ENCODE measurements at places on chromosomes 13 and 19.

- no peak for DNase-seq
Observed at GRCh38 chr19:31071136-31071855, 277.9 kb downstream of the TSHZ3 start.

- no peak for DNase-seq
Observed at GRCh38 chr13:61774903-61775302, 359.3 kb upstream of the PCDH20 start.

GRCh38 chr13:21429211-21429610 lies 29.9 kb downstream of the ZDHHC20 start:
- DNase-seq = no peak

DNA sequence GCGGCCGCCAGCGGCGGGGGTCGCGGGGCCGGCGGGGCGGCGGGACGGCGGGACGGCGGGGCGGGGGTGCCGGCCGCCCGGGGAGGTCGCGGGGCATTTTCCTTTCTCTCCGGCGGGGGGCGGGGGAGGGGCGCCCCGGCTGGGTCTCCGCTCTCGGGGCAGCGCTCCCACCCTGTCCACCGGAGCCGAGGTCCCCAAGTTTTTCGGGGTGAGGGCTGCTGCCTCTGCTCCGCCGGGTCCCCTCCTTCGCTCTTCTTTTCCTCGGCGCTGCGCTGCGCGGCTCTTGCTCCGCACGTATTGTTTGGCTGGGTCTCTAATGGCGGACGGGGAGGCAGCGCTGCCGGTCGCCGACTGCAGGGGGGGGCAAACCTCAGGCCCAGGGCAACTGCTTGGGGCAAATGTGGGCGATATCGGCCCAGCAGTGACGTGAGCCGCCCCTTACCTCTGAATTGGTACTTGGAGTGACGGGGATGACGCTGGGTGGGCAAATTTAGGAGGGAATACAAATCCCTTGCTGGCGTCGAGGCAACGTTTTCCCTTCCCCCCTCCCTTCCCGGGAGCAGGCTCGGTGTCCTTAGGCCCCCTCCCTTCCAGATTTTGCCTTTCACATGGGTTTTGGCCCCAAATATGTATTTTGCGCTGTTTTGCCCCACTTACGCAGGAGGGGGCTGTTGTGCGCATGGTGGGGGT lies 759 bp downstream of the ZMYM2 start:
- peak; percentile 69 for DNase-seq

- DNase-seq = no peak
Observed at GRCh38 chr13:43113603-43114002, 90.2 kb downstream of the DNAJC15 start.

- DNase-seq = no peak
Observed at GRCh38 chr13:19794631-19795030, 11.9 kb upstream of the PSPC1 start.

GRCh38 chr19:35318679-35319448 lies 10.1 kb upstream of the CD22 start:
- no peak for DNase-seq

DNA sequence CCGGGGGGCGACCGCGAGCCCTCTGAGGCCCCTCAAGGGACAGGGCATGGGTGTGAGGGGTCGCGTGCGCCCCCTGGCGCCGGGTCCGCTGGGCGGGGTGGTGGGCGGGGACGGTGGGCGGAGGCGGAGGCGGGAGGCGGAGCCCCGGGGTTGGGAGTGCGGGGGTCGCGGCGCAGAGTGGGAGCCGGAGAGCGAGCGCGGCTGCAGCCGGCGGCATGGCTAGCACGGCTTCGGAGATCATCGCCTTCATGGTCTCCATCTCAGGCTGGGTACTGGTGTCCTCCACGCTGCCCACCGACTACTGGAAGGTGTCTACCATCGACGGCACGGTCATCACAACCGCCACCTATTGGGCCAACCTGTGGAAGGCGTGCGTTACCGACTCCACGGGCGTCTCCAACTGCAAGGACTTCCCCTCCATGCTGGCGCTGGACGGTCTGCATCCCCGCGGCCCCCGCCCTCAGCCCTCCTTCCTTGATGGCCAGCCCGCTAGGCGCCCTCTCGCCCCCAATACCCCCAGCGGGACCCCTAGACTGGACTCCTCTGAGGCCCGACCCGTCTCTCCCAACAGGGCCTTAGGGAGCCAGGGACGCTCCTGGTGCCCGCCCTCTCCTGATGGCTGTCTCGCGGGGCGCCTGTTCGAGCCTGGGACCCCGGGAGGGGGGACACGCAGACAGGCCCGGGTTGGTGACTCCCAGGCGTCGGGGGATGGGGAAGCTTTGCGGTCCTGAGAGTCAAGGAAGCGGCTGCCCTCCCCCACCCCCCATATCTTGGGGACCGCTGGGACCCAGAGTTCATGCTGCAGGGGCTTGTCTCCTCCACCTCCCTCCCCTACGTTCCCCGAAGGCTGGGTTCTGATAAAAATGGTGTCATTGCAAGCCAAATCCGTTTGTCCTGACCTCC lies at the start of gene CLDN10:
Gene CLDN10, plus strand, starts transcription at position 182 of the 903 bp plus-strand sequence. Its CDS starts 34 bp downstream, at position 216.
- DNase-seq = no peak

DNA sequence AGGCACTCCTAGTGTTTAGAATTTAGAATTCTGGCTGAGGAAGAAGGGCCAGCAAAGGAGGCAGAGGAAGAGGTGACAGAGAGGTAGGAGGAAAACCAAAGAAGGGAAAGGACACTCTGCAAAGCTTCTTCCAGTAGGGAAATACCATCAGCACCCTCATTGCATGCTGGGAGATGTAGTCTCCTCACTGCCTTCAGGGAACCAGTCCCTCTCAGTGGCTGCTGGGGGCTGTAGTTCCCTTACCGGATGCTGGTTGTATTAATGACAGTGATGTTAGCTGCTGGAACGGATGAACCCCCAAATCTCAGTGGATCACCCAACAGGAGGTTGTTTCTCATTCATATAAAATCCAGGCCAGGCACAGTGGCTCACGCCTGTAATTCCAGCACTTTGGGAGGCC lies 10.1 kb downstream of the GRIN2D start:
- DNase-seq = peak; percentile 67

GRCh38 chr19:33665776-33666595 lies 44.2 kb downstream of the CHST8 start:
- no peak for DNase-seq

DNA sequence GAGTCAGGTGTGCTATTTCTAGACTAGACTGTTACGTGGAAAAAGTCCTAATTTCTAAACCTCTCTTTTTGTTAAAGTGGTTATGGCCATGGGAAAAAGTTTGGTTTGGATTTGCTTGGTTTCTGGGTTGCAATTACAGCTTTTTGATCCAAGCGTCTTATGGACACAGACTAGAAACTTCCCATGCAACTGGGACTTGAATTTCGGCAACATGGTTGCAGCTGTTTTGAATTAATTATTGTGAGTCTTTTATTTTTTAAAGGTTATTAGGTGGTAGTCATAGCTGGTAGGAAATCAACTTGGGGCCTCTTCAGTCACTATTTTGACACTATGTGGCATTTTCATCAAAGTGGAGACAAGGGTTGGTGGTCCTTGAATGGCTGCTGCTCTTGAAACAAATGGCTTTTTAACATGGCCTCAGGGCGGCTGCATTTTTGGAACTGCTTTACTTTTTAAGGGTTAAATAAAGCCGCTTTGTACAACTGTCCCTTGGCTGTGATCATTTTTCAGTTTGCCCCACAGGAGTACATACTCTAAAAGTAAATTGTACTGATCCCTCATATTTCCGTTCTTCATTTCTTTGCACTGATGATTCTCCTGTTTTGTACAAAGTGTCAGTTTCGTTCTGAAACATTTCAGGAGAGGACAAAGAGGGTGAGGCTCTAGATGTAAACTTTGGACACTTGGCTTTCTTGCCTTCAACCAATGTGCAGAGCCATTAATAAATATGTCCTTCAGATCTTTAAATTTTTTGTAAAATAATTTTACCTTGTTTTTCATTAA lies 15.9 kb downstream of the HNRNPM start:
- no peak for DNase-seq

GRCh38 chr13:84649853-84650252 lies 767.6 kb upstream of the SLITRK1 start:
- DNase-seq = no peak

- DNase-seq = no peak
Observed at GRCh38 chr19:16373989-16374388, 49.4 kb downstream of the KLF2 start.

GRCh38 chr19:10430505-10431253 lies 10.3 kb downstream of the PDE4A start:
- no peak for DNase-seq

DNA sequence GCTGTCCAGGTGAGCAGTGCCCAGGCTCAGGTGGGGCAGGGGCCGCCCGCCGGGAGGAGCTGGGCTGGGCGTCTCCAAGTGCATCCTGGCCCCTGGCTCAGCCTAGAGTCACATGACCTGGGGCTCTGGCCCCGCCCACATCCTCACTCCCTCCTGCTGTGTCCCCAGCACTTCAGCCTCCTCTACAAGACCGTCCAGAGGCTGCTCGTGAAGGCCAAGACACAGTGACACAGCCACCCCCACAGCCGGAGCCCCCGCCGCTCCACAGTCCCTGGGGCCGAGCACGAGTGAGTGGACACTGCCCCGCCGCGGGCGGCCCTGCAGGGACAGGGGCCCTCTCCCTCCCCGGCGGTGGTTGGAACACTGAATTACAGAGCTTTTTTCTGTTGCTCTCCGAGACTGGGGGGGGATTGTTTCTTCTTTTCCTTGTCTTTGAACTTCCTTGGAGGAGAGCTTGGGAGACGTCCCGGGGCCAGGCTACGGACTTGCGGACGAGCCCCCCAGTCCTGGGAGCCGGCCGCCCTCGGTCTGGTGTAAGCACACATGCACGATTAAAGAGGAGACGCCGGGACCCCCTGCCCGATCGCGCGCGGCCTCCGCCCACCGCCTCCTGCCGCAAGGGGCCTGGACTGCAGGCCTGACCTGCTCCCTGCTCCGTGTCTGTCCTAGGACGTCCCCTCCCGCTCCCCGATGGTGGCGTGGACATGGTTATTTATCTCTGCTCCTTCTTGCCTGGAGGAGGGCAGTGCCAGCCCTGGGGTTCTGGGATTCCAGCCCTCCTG lies 16.8 kb upstream of the CELF5 start:
- DNase-seq = no peak

- peak; percentile 34 for DNase-seq
Observed at GRCh38 chr19:46639358-46640182, 3.6 kb upstream of the GNG8 start.

GRCh38 chr13:72648513-72649065 lies 78.8 kb downstream of the MZT1 start:
- no peak for DNase-seq

DNA sequence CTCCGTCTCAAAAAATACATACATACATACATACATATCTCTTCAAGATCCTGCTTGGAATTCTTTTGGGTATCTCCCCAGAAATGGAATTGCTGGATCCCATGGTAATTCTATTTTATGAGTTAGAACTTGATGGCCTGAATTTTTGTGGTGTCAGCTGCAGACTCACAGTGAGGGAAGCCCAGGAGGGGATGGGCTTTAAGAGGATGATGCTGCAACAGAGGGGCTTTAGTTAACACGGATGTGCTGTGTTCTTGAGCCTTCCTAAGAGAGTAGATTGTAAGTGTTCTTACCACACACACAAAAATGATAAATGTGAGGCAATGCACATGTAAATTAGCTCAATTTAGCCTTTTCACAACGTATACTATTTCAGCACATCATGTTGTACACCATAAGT lies 31.8 kb downstream of the CACNG6 start:
- DNase-seq = no peak

- DNase-seq = no peak
Observed at GRCh38 chr13:29743201-29743786, 107.1 kb downstream of the UBL3 start.

- DNase-seq = no peak
Observed at GRCh38 chr19:1455002-1455335, 5.0 kb downstream of the APC2 start.

GRCh38 chr19:1560286-1560882 lies 7.7 kb downstream of the MEX3D start:
- no peak for DNase-seq

DNA sequence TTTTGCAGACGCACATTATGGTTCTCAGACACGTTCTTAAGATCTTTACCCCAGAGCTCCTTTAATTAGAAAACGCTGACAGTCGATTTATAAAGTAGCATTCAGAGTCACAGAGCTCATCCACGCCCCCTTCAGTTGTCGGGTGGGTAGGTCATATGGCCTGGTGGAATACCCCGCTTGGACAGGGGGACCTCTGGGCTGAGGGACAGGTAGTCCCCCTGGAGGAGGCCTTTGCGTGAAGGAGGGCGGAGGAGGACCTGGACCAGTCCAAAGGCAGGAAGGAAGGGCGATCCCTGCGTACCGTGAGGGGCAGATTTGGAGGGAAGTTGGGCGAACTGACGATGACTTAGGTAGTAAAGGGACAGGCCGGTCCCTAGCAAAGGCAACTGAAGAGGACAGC lies 20.5 kb downstream of the VASP start:
- no peak for DNase-seq

- DNase-seq = no peak
Observed at GRCh38 chr13:85575110-85575509, 224.1 kb downstream of the SLITRK6 start.

GRCh38 chr13:25266706-25267105 lies 20.6 kb downstream of the MTMR6 start:
- DNase-seq = no peak

GRCh38 chr13:21022056-21022979 lies 39.1 kb downstream of the LATS2 start:
- no peak for DNase-seq

GRCh38 chr13:36062249-36062648 lies 68.9 kb downstream of the DCLK1 start:
- DNase-seq = no peak

- DNase-seq = no peak
Observed at GRCh38 chr19:38707512-38708114, 36.7 kb downstream of the CAPN12 start.

DNA sequence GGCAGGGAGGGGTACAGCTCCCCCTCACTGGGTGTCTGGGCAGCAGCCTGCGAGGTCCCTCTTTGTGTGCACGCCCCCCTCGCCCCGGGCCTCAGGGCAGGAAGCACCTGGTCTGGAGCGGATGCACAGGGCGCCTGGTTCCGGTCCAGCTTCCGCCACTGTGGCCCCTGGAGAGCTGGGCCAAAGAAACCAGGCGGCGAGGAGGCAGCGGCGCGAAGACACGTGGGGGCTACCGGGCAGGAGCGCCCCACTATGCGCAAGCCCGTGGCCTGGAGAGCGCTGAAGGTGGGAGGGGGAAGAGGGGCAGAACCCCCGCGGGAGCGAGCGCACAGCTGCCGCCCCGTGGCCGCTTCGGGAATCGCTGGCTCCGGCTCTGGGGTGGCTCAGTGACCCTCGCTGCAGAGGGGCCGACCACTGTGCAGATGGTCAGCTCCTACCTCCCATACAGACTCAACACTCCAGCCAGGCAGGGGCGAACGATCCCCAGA lies 1.7 kb upstream of the LYL1 start:
- peak; percentile 62 for DNase-seq

- no peak for DNase-seq
Observed at GRCh38 chr13:104198801-104199200, 1132.6 kb upstream of the SLC10A2 start.
